ENCODE measurements at places on chromosomes 12 and 14. TPM values are rescaled to one million over a fixed set of nuclear protein-coding genes. Genes with fewer than 3 reads are reported as not detected.
A peak's percentile ranks its signal among the peaks of the same experiment; 100 is the strongest.

GRCh38 chr14:39946807-39947206 is 514.6 kb upstream of the FBXO33 start:
- DNase-seq, result no peak

DNA sequence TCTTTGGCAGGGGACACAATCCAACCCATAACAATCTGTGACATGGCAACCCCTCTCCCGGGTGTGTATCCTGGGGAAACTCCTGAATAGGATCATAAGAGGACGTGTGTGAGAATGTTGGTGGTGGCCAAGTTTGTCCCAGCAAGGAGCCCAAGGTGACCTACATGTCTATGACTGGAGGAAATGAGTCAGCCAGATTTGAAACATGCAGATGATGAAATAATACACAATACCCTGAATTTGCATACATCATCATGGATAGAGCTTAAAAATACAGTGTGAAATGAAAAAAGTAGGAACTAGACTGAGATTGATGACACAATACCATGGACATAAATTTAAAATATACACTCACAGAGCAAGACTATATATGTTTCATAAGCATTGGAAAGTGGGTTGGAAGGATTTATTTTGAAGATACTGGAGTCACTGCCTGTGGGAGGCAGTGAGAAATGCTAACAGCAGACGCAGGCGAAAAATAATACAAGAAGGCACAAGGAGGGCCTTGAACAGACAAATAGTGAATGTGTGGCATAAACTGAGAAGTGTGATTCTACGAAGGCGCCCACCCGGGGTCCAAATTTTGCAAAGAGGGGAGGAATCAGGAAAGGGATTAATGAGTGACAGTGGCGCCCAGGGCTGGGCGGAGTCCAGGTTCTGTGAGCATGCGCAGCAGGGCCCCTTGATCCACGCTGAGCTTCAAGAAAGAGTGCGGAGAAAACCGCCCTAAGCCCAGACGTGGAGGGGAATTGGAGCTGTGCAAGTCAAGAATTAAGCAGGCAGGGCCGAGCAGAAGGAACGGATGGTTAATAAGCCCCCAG is 7.0 kb upstream of the MAP1LC3B2 start:
- no peak for DNase-seq

USP44 gene
- total RNA-seq, result 10.7 TPM

GRCh38 chr12:113620437-113620976 is 148.8 kb upstream of the LHX5 start:
- no peak for DNase-seq

EIF2S3B gene
- not detected for total RNA-seq

- DNase-seq, result no peak
These were observed 115.4 kb downstream of the ADAMTS20 start for GRCh38 chr12:43436597-43436996.

MBIP gene
- 38.0 TPM for total RNA-seq

DNA sequence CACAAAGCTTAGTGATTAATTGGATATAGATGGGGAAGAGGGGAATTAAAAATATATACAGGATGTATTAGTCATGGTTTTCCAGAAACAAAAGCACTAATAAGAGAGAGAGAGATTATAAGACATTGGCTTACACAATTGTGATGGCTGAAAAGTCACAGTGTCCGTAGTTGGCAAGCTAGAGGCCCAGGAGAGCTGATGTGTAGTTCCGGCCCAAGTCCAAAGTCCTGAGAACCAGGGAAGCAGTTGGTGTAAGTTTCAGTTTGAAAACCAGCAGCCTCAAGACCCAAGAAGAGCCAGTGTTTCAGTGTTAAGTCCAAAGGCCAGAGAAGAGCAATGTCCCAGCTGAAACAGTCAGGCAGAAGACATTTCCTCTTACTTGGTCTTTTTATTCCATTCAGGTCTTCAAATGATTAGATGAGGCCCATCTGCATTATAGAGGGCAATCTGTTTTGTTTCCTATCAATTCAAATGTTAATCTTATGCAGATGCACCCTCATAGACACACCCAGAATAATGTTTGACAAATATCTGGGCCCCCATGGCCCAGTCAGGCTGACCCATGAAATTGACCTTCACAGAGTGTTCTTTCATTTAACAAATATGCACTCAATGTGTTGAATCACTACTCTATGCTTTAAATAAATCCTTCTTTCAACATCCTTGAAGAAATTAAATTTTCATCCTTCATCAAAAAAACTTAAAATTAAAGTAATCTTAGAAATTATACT is 67.2 kb upstream of the DIO2 start:
- peak; percentile 12 for DNase-seq

DNA sequence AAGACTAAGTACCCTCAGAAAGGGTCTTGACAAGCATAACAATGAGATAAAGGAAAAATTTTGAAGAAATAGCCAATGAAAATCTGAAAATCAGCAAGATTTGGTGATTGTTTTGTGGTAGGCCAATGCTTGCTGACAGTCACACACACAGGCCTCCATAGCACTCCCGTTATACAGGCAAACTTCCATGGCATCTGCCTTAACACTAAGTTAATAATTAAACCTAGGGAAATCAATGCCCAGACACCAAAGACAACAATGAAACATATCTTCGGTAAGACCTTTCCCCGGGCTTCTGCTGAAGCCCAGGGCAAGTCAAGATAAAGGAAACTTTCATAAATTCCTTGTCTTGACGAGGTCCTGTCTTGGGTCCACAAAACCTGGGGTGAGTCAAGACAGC is 18.6 kb upstream of the RERGL start:
- DNase-seq, result no peak

CCDC196 gene
- not detected for total RNA-seq

- DNase-seq, result no peak
These were observed 21.3 kb downstream of the SUSD6 start for GRCh38 chr14:69632593-69633151.

DNA sequence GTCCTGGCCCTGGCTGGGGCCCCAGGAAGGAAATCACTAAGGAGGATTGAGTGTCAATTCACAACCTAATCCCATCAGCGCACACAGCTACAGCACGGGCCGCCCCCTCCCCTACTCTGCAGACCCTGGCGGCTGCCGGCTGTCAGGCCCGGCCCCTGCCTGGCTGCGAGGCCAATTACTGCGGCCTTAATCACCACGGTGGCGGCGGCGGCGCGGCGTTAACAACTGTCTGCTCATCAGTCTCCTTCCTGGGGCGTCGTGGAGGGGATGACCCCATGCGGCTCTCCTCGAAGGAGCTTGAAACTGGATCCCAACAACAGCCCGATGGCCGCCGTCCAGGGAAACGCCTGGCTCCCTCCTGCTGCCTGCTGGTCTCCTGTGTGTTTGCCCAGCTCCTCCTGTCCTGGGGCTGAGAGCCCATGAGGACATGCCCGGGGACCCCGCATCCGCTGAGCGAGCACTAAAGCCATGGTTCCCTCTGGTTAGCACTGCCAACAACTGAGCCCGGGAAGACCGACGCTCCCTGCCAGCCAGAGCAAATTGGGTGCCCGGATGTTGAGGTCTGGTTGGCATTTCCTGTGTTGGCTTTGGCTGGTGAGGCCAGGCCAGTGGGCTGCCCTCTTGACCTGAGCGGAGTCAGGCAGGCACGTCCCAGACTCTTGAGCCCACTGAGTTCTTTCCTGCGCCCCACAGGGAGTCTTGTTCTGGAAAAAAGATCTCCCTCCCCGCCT is 21.8 kb upstream of the EIF2B2 start:
- DNase-seq, result no peak

PAX9 gene
- total RNA-seq, result 2.1 TPM

DNA sequence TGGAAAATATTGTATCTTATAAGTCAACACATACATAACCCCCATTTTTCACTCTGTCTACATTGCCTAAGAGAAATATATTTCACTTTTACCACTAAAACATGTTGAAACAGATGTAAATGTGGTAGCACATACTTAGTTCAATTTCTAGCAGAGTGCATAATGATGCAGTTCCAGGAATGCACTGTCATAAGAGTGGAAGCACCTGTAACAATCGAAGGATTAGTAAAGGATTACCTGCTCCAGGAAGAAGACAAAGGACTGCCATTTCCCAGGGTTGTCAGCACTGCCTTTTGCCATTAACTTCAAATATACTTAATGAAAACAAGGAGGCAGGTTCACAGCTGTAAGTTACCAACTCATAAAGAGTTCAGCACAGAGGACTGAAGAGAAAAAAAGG is 24.6 kb downstream of the DAD1 start:
- no peak for DNase-seq

DNA sequence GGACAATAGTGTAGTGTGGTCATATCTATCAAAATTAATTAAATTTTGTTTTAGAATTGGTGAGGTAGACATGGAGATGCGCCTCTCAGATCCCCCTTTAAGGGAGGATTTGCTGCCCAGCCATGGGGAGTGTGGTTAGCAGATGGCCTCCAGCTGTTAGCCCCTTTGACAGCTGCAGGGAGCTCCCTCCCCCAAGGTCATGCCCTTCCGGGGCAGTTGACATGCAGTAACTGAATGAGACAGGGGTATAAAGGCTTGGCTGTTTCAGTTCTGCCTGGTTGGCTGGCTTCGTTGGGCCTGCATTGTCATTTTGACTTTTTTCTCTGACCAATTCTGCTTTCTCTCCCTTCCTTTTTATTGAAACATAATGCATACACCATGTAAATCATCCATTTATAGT is 291.5 kb upstream of the SRRM4 start:
- no peak for DNase-seq

DNA sequence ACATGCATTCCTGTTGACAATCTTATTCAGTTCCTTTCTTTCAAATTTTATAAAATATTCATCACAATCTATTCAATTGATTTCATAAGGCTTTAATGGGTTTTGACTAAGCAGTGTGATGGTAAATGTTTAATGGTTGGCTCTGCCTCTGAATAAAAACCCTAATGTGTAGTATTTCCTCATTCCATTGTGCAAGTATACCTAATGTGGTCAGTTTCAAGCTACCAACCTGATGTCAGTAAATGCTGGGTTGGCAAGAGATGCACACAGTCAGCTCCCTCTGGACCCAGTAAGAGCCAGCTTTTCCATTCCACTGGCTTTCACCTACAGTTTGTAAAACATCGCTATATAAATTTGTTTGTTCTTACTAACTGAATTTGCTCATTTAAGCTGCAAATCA is 53.9 kb downstream of the METTL25 start:
- no peak for DNase-seq

NAB2 gene
- 29.3 TPM for total RNA-seq

DNA sequence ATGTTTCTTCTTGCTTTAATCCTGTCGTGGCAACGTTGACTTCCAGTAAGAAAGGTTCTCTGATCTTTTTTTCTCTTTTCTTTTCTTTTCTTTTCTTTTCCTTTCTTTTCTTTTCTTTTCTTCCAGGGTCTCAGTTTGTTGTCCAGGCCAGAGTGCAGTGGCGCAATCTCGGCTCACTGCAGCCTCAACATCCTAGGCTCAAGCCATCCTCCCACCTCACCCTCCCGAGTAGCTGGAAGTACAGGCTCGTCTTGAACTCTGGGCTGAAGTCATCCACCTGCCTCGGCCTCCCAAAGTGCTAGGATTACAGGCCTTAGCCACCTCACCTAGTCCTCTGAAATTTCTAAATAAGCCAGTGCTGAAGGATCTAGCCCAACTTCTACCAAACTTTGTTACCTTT is 1.3 kb upstream of the MAP3K9 start:
- no peak for DNase-seq

DNA sequence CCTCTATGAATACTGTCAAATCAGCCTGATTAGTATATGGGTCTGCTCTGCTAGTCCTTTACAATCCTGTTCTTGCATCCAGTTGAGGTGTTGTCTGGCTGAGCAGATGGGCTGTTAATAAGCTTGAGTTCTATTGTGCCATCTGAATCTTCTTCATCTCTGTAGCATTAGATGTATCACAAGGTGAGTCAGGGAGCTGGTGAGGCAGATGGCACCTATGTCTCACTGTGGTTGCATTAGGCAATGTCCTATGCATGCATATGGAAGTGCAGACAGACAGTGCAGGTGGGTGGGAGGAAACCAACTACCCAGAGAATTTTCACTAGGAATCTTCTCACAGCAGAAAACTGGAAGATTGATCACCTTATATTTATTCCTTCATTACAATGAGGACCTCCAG is 165.7 kb upstream of the STXBP6 start:
- no peak for DNase-seq

GRCh38 chr12:116656306-116656705 is 81.6 kb downstream of the SPRING1 start:
- no peak for DNase-seq

GRCh38 chr14:68820536-68820935 is 27.7 kb upstream of the ZFP36L1 start:
- no peak for DNase-seq

DNA sequence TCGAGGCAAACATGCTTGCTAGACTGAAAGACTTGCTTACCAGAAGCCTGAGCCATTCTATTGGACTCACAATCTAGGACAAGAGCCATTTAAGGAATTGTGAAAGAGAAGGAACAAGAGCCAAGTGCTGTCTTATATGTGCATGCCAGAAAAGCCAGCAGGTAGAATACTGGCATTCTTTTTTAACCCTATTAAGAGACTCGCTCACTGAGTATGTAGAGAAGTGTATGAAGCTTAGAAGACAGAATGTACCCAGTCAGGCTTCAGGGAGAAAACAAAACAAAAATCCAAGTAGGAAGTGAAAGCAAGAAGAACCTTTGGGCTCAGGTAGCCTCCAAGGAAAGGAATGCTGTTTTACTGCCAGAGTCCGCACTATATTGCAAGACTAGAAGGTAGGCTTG is 65.9 kb downstream of the DCAF5 start:
- no peak for DNase-seq

HOXC6 gene
- 17.3 TPM for total RNA-seq

DNA sequence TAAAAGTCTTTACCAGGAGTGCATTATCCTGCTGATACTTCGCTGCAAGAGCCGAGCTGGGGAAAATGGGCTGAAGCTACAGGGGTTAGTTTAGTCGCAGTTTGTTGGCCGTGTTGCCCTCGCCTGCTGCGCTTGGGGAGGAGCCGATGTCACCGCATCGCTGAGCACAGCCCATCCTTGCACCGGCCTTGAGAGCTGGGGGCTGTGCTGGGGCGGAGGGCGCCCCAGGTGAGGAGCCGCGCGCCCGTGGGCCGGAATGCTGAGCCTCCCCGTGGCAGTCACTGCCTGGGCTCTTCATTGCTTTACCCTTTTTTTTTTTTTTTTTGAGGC is 50.0 kb downstream of the ADGRD1 start:
- DNase-seq, result no peak

DNA sequence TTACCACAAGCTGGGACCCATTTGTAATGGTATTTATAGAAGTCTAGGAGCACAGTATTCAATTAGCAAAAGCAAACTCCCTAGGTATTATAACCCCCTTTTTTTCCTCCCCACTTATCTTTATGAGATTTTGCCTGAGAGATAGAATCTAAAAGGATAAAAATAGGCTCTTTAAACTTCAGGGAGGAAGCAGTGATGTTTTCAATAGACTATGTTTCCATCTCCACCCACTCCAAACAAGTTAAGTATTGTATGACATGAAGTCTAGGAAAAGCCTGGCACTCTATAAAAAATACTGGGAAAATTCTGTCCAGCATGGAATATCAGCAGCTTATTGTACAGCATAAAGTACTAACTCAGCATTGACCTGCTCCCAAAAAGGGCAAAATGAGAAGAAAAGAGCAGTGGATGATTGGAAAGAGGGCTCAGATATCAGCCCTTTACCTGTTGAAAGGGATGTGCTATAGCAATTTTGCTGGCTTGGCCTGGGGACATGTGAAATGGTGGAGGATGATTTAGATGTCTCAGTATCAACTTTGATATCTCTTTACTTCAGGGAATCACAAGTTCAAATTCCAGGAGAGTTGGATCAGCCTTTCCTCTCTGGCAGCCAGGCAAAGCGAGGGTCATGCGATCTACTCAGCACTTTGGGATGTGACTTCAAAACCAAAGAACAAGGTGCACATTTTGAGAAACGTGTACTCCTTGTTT is 72.4 kb downstream of the IGF1 start:
- DNase-seq, result no peak

Data from tibial nerve (tissue), 4 donors.